GM23338 (cell line): ENCODE measurements at places on chromosomes 5 and 9. TPM values are rescaled to one million over a fixed set of nuclear protein-coding genes. Genes with fewer than 3 reads are reported as not detected.

EDIL3 gene
- 59.9 and 61.9 TPM in 2 replicates for total RNA-seq

DNA sequence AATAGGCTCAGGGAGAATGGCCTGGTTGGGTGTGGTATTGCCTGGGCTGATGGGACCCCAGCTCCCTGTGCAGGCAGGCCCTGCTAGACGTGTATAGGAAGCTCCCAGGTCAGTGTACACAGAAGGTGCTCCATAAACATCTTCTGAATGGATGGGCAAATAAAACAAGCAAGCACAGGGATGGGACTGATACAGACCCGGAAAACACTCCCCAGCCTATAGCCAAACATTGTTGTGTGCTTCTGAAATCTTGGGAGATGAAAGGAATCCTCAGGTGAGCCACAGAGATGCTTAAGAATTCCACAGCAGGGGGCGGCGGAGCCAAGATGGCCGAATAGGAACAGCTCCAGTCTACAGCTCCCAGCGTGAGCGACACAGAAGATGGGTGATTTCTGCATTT is 151.8 kb downstream of the ENTREP1 start:
- peak; percentile 82 for DNase-seq

- DNase-seq = no peak
These were observed 45.2 kb upstream of the ANKRD31 start for GRCh38 chr5:75281716-75282465.

GRCh38 chr5:135696317-135696716 is 117.5 kb upstream of the CXCL14 start:
- no peak for DNase-seq

- no peak for DNase-seq
These were observed 485.3 kb downstream of the CDH9 start for GRCh38 chr5:26553079-26553478.

CCDC192 gene
- 1.3 TPM in 1 of 2 replicates, not detected in the other for total RNA-seq

DNA sequence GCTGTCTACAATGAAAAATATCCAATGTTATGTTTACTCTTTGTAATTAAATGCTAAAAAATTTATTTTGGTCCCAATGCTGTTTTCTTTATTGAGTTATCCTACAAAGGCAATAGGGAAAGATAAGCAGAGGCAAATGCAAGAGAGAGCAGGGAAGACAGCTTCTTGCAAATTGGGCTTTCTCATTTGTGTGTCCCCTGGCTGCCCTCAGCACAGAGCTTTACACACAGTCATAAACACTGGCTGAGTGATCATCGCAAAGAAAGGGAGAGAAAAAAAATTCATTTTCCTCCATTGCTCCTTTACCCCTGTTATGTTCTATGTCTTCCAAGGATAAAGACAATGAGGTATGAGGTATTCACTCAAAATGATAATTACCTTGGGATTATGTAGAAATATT is 2.3 kb upstream of the TSSK1B start:
- DNase-seq = no peak

DNA sequence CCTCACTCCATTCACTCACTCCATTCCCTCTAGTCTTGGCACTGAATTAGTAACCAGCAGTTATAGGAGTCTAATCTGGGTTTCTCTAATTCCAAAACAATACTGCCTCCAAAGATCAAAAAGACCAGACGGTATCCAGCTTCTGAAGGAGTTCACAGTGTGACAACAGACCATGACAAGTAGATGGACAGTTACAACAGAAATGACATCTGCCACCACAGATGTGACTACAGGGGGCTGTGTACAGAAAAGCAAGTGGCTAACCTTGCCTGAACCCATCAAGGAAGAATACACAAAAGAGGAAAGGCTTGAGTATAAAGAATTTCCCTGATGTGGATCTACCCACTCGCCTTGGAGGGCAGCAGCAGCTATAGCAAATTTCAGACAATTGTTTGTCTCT is 112.4 kb downstream of the ACTL7B start:
- DNase-seq = no peak

DNA sequence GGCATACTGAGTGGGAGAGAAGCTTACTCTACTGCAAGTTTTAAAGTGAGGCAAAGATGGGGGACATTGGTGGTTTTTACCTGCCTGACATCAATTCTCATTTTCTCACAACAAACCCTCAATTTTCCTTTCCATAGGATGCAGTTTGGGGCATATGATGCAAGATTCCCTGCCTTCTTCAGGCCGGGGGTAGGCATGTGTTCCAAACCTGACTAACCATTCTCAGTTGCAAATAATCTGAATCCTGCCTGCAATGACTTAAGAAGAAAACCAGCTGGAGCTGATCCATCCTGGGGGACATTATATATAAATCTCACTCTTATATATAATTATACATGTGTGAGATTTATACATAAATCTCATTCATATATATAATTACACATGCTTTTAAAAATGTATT is 223.6 kb upstream of the EFNA5 start:
- no peak for DNase-seq

GRCh38 chr9:119881898-119882297 is 512.7 kb upstream of the BRINP1 start:
- no peak for DNase-seq

LHX3 gene
- total RNA-seq = not detected in 2 replicates

SGCD gene
- 0.03 TPM in 1 of 2 replicates, not detected in the other for total RNA-seq

- no peak for DNase-seq
These were observed 79.0 kb downstream of the GLDC start for GRCh38 chr9:6566409-6567139.

NUDT2 gene
- 9.5 and 12.1 TPM in 2 replicates for total RNA-seq

C9orf50 gene
- total RNA-seq = not detected in 2 replicates

DNA sequence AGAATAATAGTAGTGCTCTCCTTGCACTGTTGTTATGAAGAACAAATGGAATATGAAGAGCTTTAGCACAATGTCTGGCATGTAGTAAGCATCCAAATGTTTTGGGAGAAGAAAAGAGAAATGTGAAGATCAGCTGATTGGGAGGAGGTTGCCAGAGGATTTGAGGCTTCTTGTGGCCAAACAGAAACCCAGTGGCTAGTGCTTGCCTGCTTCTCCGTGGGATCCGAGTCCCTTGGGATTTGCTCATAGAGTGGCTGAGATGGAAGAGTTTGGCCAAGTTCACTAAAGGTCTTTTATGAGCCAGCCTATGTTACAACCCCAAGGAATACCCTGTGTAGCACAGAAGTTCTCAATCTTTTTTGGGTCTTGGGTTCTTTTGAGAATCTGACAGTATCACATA is 86.0 kb downstream of the ANGPTL2 start:
- no peak for DNase-seq

DNA sequence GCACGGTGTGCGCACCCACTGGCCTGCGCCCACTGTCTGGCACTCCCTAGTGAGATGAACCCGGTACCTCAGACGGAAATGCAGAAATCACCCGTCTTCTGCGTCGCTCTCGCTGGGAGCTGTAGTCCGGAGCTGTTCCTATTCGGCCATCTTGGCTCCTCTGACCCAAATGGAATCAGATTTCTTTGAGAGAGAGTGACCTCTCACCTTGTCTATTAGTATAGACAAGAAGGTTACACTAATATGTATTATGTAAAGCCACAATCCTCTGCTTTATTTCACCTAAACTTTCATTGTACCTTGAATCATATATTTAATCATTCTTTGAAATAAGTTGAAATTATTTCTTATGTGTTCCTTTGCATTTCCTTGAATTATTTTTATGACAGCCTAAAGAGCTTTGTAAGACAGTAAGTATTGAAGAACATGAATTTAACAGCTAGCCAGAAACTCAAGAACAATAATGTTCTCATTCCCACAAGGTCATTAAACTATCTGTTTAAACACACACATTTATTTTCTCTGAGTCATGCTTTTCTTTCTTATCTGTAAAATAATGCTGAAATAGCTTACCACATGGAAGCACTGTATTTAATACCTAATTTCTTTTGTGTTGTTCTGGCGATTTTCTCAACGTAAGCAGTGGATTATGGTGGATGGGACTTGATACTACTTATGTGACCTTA is 91.8 kb upstream of the DMRTA1 start:
- no peak for DNase-seq

GRCh38 chr5:96509316-96509715 is 76.3 kb upstream of the PCSK1 start:
- no peak for DNase-seq

GRCh38 chr5:118144540-118144939 is 843.8 kb downstream of the DTWD2 start:
- DNase-seq = no peak

DNA sequence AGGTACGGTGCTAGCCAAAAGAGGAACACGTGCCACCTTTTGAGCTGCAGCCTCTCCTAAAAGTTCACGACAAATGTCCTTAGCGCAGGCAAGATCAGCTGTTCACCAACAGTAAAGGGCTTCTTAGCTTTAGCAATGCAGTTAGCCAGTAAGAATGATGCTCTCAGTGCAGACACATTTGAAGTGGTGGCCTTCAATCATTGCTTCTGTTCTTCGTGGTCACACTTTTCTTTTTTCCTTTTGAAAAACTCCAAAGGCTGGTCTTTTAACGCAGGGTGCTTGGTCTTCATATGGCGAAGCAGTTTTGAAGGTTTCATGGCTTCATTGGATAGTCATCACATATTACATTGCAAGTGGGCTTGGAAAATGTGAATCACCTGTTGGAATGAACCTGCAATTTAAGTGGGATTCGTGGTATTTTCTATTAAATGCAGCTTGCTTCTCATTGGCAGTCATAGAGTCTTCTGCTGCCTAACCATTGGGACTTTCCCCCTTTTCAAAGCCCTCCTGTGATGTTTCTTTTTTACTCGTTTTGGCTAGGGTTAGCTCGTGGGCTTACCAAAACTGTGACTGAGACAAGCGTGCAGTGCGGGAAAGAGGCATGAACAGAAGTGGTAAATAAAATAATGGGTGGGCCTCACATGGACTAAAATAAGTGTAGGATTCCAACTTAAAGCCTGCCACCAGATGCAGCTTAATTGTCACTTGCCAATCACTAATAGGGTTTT is 100.9 kb downstream of the MRPL36 start:
- DNase-seq = no peak

GRCh38 chr9:82115331-82115730 is 126.8 kb downstream of the SPATA31D1 start:
- no peak for DNase-seq

DNA sequence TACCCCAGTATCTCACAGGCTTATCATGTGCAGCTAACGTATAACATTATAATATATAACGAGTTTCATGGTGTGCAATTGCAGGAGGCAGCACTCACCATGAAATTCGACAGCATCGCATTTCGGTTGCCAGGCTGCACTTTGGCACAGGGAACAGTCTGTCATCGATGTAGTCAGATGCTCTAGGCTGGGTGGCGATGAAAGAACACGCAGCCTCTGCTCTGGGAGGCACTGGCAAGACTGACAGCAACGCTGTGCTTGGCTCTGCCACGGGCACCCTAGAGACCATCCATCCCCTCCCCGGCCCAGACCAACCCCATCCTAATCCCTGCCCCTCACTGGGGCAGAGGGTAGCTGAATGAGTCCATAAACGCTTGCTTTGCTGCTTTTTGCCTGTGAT is 290.8 kb downstream of the MED10 start:
- no peak for DNase-seq

ANXA1 gene
- 2.2 and 4.9 TPM in 2 replicates for total RNA-seq

DNA sequence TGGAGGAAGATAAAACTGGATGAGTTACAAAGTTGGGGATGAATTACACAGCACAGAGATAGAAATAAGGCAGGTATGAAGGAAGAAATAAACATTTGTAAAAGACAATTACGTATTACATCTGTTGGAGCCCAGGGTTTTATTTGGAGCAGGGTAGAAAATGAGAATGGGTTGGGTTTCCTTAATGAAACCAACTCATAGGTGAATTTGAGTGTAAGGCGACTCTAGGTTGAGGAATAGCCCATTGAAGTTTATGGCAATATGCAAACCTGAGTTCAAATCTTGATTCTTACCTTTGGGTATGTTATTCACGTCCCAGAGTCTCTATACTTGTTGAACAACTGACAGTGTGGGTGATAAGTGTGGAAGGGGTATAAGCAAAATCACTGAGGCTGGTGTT is 422.3 kb upstream of the WWC1 start:
- no peak for DNase-seq

GRCh38 chr9:99096409-99096808 is 8.5 kb upstream of the TGFBR1 start:
- no peak for DNase-seq

- no peak for DNase-seq
These were observed 23.6 kb upstream of the TNFSF8 start for GRCh38 chr9:114953959-114954358.

NR5A1 gene
- 0.21 and 5.7 TPM in 2 replicates for total RNA-seq

DNA sequence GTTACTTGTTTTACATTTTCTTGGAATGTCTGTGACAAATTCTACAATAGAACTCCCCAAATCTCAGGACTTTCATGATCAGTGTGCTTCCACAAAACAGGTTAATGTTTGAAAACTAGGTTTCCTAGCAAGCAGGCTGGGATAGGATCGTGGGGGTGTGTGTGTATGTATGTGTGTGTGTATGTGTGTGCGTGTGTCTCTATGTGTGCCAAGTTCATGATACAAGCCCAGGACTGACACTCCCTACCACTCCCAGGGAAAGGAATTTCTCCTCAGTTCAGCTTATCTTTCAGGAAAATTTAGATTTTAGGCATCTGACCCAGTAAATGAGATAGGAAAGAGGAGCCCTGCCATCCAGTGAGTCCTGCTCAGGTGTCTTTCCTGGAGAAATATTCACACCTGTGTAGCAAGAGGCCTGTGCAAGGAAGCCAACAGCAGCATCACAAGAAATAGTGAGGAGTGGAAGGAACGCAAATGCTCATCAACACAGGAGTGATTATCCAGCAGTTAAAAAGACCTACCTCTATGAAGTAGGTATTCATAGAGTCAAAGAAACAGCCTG is 13.8 kb upstream of the ABLIM3 start:
- no peak for DNase-seq

DNA sequence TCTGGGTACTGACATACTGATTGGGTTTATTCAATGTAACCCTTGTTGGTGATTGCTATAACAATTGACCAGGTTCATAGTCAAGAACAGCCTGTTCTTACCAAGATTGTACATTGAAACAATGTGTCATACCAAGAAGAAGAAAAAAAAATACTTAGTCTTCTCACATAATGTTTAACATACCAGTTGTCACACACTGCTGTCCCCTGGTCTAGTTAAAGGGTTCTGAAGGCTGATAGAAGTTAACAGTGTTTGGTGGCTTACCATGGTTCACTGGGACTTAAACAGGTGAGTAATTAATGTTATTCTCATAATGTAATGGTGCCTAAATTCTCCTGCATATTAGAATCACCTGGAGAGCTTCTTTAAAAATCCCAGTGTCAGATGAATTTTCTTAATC is 18.5 kb upstream of the CDC42SE2 start:
- no peak for DNase-seq

CEL gene
- 1.0 and 2.3 TPM in 2 replicates for total RNA-seq

DNA sequence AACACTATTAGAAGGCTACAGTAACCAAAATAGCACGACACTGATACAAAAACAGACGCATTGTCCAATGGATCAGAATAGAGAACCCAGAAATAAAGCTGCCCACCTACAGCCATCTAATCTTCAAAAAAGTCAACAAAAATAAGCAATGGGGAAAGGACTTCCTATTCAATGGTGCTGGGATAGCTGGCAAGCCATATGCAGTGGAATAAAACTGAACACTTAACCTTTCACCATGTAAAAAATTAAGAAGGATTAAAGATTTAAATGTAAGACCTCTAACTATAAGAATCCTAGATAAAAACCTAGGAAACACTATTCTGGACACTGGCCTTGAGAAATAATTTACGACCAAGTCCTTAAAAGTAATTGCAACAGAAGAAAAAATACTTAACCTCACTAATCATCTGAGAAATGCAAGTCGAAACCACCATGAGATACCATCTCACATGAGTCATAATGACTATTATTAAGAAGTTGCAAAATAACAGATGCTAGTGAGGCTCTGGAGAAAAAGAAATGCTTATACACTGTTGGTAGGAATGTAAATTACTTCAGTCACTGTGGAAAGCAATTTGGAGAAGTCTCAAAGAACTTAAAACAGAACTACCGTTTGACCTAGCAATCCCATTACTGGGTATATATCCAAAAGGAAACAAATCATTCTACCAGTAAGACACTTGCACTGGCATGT is 203.3 kb upstream of the CDH9 start:
- no peak for DNase-seq
